Left ventricle myocardium inferior (tissue), 1 donor: ENCODE measurements at places on chromosomes 7 and 10. TPM values are rescaled to one million over a fixed set of nuclear protein-coding genes. Genes with fewer than 3 reads are reported as not detected.

DNA sequence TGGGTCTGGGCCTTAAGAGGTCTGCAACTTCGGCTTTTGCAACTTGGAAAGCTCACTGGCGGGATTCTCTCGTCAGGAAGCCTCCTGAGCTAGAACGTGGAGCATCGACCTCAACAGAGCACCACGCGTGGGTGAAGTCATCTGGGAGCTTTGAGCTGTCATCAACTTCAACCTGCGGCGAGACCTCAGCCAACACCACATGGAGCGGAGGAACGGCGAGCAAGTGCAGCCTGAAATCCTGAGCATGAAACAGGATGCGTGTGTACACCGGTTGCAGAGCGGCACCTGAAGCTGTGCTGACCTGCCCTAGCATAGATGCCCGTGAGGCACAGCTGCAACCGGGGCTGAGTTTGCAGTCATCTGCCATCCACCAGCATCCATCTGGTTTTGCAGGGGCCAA, 295.7 kb upstream of the SHH start:
- H3K27me3 ChIP-seq = peaks cover 36% of the 10 kb centered on the region
- H3K36me3 ChIP-seq = no peaks in the 10 kb centered on the region
- H3K4me1 ChIP-seq = no peaks in the 10 kb centered on the region
- no peak overlapping the region for H3K27ac ChIP-seq

The CREB5 gene
- 9.8 TPM for total RNA-seq

DNA sequence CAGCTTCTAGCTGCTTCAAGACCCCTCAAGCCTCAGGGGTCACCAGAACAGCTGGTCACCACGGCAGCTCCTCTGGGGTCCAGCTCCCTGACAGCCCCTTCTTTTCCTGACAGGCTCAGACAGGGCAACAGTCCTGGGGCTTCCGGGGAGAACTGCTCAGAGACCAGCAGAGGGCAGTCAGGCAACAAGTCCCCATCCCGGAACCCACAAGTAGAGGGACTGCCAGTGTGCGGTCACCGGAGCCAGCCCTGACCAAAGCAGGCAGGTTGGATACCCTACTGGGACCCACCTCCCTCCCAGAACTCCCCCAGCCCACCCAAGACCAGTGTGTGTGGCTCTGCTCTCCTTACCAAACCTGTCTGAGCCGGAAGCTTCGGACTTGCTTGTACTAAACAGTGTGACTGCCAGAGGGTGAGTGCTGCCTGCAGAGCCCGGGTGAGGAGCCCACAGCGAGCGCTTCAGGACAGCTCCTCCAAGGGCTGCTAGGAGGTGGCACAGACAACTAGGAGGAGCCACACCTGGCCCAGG, 40.3 kb downstream of the YKT6 start:
- H3K36me3 ChIP-seq = no peaks in the 10 kb centered on the region
- no peak overlapping the region for H3K4me3 ChIP-seq
- DNase-seq = peak; percentile 57
- no peaks in the 10 kb centered on the region for H3K27me3 ChIP-seq
- peaks cover 11% of the 10 kb centered on the region for H3K4me1 ChIP-seq

DNA sequence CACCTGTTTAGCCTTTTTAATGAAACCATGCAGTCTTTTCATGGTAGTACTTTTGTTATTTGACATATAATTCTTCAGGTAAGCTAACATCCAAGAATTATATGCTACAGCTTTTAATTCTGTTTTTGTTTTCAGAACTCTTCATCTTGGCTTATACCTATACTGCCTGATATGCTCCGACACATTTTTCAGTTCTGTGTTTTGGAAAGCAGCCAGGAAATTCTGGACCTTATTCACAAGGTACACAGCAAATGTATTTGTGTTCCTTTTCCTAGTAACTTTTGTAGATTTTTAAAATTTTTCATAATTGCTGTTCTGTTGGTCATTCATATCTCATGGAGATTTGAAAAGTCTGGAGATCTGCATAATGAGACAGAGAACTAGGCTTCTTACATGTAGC, 56.7 kb downstream of the BTAF1 start:
- H3K27ac ChIP-seq = no peak overlapping the region
- DNase-seq = no peak
- H3K27me3 ChIP-seq = no peaks in the 10 kb centered on the region
- H3K36me3 ChIP-seq = peaks cover 45% of the 10 kb centered on the region
- peaks cover 31% of the 10 kb centered on the region for H3K4me1 ChIP-seq
